ENCODE measurements at places on chromosomes 6 and 20.

DNA sequence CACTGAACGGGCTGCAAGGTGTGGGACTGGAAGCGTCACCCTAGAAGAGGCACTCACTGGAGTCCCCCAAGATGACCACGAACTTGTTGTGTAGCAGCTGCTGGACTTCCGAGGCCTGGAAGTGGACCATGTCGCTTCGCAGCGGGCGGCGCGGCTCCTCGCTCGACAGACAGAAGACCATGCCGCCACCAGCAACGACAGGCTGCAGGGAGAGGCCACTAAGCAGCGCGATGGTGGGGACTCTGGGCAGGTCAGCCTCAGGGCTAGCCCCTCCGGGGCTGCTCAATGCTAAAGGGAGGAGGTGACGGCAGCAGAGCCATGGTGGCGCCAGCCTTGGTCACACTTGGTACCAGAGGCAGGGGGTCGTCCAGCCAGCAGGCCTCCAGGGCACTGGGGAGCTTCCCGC is 720 bp downstream of the PCED1A start:
- DNase-seq = no peak

- peak; percentile 72 for DNase-seq
Observed at GRCh38 chr6:26097268-26097875, 10.1 kb downstream of the HFE start.

GRCh38 chr6:118223316-118223715 is 316.3 kb downstream of the SLC35F1 start:
- no peak for DNase-seq

- no peak for DNase-seq
Observed at GRCh38 chr20:57811374-57812020, 101.7 kb upstream of the PMEPA1 start.

DNA sequence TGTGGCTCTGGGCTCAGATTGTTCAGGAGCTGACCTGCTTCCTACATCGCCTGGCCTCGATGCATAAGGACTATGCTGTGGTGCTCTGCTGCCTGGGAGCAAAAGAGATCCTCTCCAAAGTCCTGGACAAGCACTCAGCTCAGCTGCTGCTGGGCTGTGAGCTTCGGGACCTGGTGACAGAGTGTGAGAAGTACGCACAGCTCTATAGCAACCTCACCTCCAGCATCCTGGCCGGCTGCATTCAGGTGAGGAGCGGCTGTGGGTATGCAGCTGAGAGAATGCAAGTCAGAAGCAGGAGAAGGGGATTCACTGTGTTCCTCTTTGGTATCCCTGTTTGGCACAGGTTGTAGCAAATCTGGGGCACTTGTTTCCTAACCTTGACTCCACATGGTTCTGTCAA is 17.9 kb downstream of the CUL9 start:
- no peak for DNase-seq

GRCh38 chr6:153210083-153210482 is 79.0 kb upstream of the RGS17 start:
- DNase-seq = no peak

DNA sequence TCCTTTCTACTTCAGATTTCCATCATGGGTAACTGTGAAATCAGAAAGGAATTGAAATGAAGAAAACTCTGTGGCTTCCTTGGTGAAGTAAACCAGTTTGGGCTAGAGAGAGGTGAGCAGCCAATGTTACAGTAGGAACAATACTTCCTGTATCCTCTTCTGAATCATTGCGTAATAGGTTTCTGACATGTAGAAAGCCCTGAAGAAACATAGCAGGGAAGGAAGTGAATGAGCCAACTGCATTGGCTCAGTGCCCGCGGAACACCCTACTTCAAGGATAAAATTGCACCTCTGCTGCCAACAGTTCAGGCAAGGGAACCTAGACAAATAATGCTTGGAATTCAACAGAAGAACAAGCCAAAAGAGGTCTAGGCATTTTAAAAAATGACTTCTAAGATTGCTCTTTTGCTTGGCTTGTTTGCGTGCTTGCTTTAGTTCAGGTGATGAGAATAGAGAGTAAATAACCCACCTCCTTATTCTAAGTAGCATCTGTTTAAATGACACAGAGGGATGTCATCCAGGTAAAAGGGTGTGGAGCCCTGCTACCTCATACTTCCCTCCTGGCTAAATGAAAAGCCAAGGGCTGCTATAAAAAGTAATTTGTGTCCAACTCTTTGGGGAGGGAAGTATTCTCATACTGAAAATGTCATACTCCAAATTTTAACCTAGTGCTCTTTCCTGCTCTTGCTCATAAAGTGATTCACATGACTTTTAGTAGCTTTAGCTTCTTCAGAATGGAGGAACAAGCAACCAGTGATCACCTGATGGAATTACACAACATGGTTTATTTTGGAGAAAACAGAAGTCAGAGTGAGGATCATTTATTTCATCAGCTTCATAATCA is 30.0 kb upstream of the AKIRIN2 start:
- peak; percentile 40 for DNase-seq

DNA sequence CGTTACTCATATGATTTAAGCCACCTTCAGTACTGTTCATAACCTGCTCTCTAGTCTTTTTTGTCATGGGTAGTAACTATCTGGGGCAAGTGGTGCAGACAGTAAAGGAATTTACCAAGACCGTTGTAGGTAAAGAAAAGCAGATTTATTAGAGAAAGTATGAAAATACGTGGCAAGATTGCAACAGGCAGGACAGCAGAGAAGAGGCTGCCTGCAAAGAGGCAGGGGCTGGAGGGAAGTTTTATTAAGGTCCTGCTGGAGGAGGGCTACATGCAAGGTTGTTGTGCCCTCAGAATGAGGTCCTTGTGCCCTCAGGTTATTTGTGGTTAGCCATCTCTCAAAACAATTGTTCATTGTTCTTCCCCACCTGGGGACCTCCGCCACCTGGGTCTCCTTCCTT is 444.3 kb downstream of the BCKDHB start:
- DNase-seq = no peak

DNA sequence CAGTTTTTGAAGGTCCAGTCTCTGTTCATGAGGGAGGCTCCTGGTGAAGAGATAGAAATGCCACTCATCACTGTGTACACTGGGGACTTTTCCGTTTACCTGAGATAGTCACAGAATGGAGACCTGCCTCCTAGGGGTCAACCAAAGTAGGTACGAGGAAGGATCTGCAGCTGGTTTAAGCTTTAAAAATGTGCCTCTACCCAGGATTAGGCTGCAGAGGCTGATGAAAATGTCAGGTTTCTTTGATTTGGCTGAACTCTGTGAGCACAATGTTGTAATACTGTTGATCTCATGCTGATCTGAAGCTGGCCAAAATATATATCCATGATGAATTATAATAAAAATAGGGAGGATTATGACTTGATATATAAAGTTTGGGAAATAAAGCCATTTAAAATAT is 182.7 kb downstream of the ADAT2 start:
- no peak for DNase-seq

GRCh38 chr6:148507774-148508173 is 165.1 kb downstream of the SASH1 start:
- DNase-seq = no peak

GRCh38 chr6:169620171-169621130 is 81.4 kb downstream of the WDR27 start:
- no peak for DNase-seq

- no peak for DNase-seq
Observed at GRCh38 chr6:15500078-15500740, 162.6 kb downstream of the DTNBP1 start.

DNA sequence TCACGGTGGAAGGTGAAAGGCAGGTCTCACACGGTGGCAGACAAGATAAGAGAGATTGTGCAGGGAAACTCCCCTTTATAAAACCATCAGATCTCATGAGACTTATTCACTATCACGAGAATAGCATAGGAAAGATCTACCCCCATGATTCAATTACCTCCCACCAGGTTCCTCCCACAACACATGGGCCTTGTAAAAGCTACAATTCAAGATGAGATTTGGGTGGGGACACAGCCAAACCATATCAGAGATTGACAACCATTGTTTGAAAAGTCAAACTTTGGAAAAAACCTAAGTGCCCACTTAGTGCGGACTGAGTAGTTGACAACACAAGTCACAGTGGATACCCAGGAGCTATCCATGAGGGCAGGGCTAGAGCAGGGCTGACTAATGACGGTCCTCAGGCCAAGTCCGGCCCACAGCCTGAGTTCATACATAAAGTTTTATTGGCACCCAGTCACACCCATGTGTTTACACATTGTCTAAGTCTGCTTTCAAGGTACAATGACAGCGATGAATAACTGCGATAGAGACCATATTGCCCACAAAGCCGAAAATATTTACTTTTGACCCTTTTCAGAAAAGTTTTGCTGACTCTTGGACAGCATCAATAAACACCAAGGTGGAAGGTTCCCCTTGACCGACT is 33.8 kb upstream of the PMEPA1 start:
- no peak for DNase-seq

- DNase-seq = no peak
Observed at GRCh38 chr20:50726955-50727791, 4.2 kb upstream of the PARD6B start.

DNA sequence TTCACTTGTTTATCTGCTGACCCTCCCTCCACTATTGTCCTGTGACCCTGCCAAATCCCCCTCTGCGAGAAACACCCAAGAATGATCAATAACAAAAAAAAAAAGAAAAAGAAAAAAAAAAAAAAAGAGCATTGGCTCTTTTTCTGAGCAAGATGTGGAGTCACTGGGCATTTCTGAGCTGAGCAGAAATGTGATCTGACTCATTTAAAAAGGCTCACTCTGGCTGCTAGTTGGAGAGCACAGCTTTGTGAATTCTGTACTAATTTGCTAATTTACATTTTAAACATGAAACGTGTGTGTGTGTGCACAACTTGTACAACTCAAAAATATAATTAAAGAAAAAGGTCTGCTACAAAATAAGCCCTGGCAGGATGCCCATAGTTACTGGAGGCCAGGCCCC is 20.2 kb downstream of the SCML4 start:
- no peak for DNase-seq

DNA sequence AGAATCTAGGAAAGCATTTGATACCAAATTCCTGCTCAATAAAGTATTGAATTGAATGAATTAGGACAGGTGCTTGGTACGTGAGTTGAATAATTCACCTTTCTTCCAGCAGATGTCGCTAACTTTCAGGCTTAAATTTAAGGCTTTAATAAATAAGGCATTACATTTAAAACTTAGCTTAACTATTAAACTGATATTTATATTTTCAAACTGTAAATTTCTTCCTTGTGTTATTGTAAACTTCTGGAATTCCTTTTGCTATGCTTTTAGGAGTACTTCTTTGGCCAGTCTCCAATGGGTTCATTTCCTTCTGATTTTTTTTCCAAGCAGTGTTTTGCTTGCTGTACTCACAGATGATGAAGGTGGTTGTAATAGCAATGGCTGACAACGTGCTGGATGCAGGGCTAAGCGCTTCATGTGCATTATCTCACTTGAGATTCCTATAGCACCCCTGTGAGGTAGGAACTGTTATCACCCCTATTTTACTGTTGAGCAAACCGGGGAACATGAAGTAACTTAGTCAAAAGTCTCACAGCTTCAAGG is 71.3 kb upstream of the SLC2A12 start:
- DNase-seq = peak; percentile 21

GRCh38 chr20:53789989-53790675 is 196.5 kb upstream of the ZNF217 start:
- DNase-seq = no peak

- DNase-seq = no peak
Observed at GRCh38 chr6:128919412-128920180, 36.7 kb downstream of the LAMA2 start.

- DNase-seq = no peak
Observed at GRCh38 chr6:1988843-1989242, 256.6 kb downstream of the GMDS start.

DNA sequence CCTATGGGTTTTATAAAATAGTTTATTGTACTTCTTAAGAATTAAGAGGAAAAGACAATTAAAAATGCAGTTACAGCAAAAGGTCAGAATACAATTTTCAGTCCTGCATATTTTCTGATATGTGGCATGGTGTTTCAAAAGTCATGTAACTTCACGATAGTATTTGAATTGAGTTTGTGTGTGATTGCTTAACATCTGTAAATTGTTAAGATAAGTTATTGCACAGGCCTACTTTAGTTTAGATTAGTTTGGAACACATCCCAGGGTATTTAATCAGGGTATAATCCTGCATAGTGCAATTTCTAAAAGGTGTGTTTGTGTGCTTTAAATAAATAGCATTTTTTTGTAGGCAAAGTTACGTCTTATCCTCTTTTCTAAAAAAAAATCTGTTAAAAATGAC is 289.6 kb downstream of the RIMS1 start:
- no peak for DNase-seq

GRCh38 chr6:37620519-37620918 is 77.2 kb downstream of the MDGA1 start:
- DNase-seq = no peak

- no peak for DNase-seq
Observed at GRCh38 chr20:24962182-24962492, 13.1 kb downstream of the CST7 start.

DNA sequence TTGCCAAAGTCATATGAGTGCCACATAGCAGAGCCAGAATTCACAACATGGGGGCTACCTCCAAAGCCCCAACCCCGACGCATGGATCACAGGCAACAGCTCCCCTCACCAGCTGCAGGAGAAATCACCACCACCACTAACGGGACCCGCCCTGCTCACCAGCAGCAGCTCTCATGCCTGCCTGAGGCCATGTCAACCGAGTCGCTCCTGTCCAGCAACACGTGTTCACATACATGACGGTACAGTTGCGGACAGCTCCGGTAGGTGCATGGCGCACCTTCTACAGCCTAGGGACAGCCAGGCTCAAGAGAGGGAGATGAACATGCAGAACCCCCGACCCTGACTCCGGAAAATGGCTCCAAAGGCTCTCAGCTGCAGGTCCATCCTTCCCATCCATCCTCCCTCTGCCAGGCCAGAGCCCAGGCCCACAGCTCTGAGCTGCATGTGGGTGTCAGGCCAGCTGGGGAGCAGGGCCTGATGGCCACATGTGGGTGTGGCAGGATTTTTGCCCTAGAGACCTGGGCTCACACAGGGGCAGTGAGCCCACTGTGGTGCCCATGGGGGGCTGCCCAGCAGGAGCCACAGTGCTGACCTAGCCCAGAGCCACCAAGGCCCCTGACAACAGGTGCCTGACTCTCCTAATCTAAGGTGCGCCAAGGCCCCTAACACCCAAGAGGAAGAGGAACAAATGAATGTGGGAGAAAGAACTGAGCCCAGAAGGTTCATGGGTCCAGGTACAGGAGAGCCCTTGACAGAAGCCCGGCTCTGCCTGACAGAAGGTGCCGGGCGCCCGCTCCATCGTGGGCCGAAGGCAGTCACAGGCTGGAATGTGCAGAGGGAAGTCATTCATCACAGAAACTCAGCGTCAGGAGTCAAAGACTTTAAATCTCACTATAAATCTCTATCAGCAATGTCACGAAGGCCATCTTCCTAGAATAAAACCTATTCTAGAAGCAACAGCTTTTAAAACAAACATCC is 10.5 kb downstream of the RPS6KA2 start:
- no peak for DNase-seq

Data from activated CD4-positive, alpha-beta T cell treated with anti-CD3 and anti-CD28 coated beads for 48 hours (primary cell).